ENCODE measurements at places on chromosomes 5 and 9.

DNA sequence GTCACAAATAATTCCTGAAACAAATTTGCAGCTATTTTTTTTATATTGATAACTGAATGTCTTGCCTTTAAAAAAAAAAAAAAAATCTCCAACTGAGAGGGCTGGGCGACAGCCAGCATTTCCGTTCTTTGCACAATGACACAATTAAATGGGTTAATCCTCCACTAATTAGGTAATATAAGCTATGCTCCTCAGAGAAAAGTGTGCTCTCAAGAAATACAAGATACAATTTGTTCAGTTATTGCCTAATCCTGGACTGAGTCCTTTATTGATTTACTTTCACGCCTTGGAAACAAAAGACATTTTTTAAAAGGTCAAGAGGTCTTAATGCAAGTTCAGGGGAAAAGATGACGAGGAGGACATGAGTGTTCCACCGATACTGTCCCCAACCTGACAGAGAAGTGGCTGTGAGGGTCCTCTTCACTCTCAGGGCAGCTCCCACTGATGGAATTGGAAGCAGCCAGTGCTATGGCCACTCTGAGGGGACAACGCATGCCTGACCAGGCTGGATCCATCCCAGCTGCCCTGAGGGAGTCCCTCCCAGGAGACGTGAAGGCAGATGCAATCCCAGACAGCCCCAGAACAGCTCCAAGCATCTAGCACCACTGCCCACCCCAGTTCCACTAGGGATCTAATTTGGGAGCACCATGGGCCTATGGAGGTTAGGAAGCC, 220.7 kb downstream of the GNA14 start:
- no peak for DNase-seq

DNA sequence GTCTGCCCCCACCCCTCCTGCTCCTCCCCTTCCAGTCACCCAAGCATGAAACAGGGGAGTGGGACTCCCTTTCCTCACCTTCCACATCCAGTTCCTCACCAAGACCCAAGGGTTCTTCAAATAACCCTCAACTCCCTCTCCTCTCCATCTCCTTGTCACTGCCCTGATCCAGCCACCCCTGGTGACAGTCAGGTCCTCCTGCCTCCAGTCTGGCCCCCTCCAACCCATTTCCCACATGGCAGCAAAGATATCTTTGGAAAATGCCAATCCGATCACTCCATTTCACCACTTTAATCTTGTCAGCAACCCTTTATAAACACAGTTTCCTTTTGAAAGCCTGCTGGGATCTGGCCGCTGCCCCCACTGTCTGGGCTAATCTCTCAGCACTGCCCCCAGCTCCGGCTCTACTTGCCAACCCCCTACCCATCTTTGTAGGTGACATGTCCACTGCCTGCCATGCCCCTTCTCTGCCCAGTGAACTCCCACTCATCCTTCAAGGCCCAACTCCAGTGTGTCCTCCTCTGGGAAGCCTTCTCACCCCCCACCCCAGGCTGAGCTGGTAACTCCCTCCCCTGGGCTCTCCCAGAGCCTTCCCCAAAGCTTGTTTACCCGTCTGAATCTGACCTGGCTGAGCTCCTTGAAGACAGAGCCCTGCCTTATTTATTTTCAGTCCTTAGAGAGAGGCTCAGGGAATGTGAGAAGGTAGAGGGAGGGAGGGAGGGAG, 781 bp upstream of the MYOZ3 start:
- no peak for DNase-seq

DNA sequence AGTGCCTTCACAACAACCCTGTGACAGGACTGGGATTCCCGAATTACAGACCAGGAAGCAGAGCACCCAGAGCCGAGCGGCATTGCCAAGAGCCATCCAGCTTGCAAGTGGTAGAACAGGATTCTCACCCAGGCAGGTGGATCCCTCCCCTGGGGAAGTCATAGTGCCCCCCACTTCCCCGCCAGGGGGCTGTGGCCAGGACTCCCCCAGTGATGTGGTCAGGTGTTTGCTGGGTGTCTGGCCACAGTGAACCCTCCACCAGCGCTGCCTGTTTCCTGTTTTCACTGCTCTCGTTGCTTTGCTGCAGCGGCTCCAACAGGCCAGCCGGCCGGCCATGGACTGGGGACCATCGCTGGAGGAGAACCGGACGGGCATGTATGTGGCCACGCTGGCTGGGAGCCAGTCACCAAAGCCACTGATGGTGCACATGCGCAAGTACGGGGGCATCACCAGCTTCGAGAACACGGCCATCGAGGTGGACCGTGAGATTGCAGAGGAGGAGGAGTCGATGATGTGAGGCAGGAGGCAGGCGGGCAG, 19.3 kb downstream of the SLC6A7 start:
- DNase-seq: peak; percentile 18

GRCh38 chr5:124515497-124516245, 230.8 kb downstream of the ZNF608 start:
- DNase-seq: no peak

- no peak for DNase-seq
These were observed 86.8 kb downstream of the MAPKAP1 start for GRCh38 chr9:125620216-125620615.

- DNase-seq: peak; percentile 31
These were observed 13.3 kb downstream of the PHF2 start for GRCh38 chr9:93589688-93590087.
